ENCODE measurements at places on chromosomes 2 and 18. TPM values are rescaled to one million over a fixed set of nuclear protein-coding genes. Genes with fewer than 3 reads are reported as not detected.
A peak's percentile ranks its signal among the peaks of the same experiment; 100 is the strongest.

ANKAR gene
- 2.7 TPM for total RNA-seq

DNA sequence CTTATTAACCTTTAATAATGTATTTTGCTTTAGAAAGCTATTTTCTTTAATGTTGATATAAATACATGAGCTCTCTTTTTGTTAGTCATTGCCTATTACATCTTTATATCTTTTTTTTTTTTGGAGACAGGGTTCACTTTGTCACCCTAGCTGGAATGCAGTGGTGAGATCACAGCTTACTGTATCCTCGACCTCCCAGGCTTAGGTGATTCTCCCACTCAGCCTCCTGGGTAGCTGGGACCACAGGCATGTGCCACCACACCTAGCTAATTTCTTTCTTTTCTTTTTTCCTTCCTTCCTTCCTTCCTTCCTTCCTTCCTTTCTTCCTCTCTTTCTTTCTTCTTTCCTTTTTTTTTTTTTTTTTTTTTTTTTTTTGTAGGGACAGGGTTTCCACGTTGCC, 15.4 kb downstream of the NAB1 start:
- DNase-seq: no peak
- peaks cover 60% of the 10 kb centered on the region for H3K4me1 ChIP-seq
- H3K27ac ChIP-seq: no peak overlapping the region
- no peak overlapping the region for H3K4me3 ChIP-seq
- no peaks in the 10 kb centered on the region for H3K27me3 ChIP-seq

FAM124B gene
- 0.58 TPM for total RNA-seq

GTF2A1L gene
- not detected for total RNA-seq

- no peak overlapping the region for H3K4me3 ChIP-seq
- H3K27me3 ChIP-seq: no peaks in the 10 kb centered on the region
- peaks cover 60% of the 10 kb centered on the region for H3K36me3 ChIP-seq
- peak; percentile 47 for DNase-seq
- H3K4me1 ChIP-seq: peaks cover 4% of the 10 kb centered on the region
- H3K27ac ChIP-seq: no peak overlapping the region
Observed at GRCh38 chr18:79720359-79720733, 40.7 kb downstream of the CTDP1 start.

LOXHD1 gene
- 0.07 TPM for total RNA-seq

DNA sequence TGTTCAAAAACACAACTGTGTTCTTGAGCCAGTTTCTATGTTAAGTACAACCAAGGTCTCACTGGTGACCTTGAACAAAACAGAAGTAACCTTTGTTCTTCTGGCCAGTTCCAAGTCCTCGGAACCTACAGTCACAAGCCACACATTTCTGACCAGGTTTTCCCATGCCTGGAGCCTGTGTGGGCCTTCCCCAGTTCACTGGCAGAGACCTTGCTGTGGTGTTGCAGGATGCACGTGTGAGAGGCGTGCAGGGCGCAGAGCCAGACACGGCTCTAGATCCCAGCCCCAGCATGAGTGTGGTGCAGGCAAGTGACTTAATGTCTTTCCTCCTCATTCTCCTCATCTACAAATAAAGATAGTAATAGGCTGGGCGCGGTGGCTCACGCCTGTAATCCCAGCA, 25.5 kb upstream of the EDAR start:
- H3K27ac ChIP-seq: no peak overlapping the region
- H3K4me1 ChIP-seq: peaks cover 8% of the 10 kb centered on the region
- no peak for DNase-seq
- no peak overlapping the region for H3K4me3 ChIP-seq
- H3K36me3 ChIP-seq: no peaks in the 10 kb centered on the region

DNA sequence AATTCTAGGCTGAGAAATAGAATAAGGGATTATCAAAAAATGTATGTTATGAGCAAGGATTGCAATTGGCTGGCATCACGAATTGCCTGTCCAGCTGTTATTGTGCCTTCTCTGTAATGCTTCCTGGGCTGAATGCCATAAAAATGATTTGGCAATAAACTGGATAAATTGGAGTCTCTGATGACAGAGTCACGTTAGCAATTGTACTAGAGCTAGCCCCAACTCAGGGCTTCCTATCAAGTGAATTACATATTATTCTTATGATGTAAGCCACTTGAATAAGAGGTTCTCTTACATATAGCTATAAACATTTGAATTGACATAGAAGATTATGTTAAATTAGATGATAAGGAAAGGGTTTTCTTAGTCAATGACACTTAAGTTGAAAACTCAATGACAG, 607.5 kb upstream of the REG3G start:
- H3K36me3 ChIP-seq: no peaks in the 10 kb centered on the region
- no peak for DNase-seq
- H3K4me3 ChIP-seq: no peak overlapping the region
- no peak overlapping the region for H3K27ac ChIP-seq

GRCh38 chr2:176035013-176035691, 33.1 kb upstream of the LNPK start:
- no peak overlapping the region for H3K4me3 ChIP-seq
- H3K4me1 ChIP-seq: no peaks in the 10 kb centered on the region
- peaks cover 15% of the 10 kb centered on the region for H3K27me3 ChIP-seq

DNA sequence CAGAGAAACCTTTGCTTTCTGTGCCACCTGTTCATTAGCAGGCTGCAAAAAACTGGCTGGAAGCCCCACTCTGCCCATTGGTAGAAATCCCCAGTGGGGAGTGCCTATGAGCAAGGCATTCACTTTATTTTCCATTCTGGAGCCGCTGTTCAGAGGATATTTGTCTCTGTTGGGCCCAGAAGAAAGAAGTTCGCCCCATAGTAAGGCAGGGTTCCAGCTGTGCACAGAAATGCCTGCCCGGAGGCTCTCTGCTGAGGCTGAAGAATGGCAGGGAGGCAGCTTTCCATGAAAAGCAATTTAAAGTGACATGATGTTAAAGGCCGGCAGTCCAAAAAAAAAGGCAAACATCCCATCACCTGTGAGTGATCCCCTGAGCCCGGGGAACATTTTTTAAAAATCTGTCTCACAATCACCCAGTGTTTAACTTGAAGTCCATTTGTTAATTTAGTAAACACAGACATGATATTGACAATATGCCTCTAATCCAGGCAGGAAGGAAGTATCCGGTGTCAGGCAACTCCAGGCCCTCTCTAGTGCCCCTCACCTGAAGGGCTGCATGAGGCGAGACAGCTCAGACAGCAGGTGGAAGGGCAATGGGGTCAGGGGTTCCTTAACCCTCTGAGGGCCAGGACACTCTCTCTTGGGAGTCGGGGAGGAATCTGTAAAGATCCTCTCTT, 265.1 kb upstream of the SIX2 start:
- H3K27me3 ChIP-seq: peaks cover 12% of the 10 kb centered on the region
- H3K4me3 ChIP-seq: no peak overlapping the region
- H3K27ac ChIP-seq: no peak overlapping the region
- H3K4me1 ChIP-seq: no peaks in the 10 kb centered on the region
- DNase-seq: no peak

- peak overlapping the region; percentile 4 for H3K27ac ChIP-seq
- DNase-seq: no peak
- H3K36me3 ChIP-seq: peaks cover 24% of the 10 kb centered on the region
- no peaks in the 10 kb centered on the region for H3K27me3 ChIP-seq
Observed at GRCh38 chr18:68676913-68677312, 38.0 kb downstream of the TMX3 start.

EGR4 gene
- 0.18 TPM for total RNA-seq

ANKRD29 gene
- total RNA-seq: 0.21 TPM

DNA sequence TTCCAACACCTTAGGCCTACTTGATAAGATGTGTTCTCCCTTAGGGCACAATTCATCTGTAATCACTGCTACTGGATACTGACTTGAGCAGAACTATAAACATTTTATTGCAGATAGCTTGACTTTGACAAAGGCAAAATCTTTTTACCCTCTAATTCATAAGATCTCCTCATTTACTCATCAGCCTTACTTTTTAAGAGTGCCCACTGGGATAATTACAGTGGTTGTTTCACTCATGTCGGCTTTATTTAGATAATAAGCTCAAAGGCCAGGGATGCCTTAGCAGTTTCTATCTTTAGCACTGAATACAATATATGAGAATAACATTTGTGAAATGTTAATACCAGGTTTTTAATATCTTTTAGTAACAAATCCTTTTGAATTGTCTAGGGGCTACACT, 144.0 kb downstream of the DLGAP1 start:
- no peak overlapping the region for H3K27ac ChIP-seq
- no peak for DNase-seq
- no peaks in the 10 kb centered on the region for H3K4me1 ChIP-seq
- no peak overlapping the region for H3K4me3 ChIP-seq

SLC19A3 gene
- total RNA-seq: not detected

DNA sequence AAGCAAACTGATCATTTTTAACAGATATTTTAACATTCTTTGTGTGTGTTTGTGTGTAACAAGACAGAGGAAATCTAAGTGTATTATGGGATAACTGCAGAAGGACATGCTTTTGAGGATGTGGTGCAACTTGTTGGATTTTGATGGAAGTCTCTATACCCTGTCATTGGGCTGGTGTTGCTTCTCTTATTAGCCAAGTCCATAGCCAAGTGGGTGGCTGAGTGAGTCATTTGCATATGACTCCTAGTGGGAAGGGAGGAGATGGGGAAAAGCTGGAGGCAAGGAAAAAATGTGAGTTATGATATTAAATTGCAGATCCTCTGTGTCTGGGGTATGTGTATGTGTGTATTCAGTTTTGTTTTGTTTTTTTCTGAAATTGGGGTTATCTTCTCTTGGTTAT, 879.9 kb downstream of the DCC start:
- no peak overlapping the region for H3K27ac ChIP-seq
- H3K27me3 ChIP-seq: no peaks in the 10 kb centered on the region
- no peaks in the 10 kb centered on the region for H3K4me1 ChIP-seq
- no peak overlapping the region for H3K4me3 ChIP-seq
- DNase-seq: no peak
